ENCODE measurements at places on chromosomes 4 and X.

DNA sequence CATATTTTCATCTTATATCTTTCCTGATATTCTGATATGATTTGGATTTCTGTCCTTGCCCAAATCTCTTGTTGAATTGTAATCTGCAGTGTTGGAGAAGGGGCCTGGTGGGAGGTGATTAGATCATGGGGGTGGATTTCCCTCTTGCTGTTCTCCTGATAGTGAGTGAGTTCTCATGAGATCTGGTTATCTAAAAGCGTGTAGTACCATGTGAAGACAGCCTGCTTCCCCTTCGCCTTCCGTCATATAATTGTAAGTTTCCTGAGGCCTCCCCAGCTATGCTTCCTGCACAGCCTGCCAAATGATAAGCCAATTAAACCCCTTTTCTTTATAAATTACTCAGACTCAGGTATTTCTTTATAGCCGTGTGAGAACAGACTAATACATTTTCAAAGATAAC is 77.2 kb downstream of the ANKRD50 start:
- DNase-seq, result no peak

DNA sequence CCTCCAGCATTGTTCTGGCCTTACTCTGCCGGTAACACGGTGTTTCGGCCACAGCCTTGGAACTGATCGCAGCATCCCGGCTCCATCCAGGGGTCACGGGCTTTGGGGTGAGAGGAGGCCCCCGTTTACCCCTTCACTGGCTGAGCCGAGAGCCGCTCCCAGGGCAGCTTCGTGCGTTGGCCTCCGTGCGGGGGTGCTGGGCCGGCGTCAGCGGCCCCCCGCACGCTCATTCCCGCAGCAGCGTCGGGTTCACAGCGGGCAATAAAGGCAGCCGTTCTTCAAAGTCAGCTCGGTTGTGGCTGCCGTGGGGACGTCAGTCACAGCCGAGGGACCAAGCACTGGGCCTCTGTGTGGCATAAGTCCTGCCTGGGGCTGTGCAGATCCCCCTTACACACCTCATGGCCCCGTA is 25.3 kb upstream of the PLCXD1 start:
- no peak for DNase-seq

DNA sequence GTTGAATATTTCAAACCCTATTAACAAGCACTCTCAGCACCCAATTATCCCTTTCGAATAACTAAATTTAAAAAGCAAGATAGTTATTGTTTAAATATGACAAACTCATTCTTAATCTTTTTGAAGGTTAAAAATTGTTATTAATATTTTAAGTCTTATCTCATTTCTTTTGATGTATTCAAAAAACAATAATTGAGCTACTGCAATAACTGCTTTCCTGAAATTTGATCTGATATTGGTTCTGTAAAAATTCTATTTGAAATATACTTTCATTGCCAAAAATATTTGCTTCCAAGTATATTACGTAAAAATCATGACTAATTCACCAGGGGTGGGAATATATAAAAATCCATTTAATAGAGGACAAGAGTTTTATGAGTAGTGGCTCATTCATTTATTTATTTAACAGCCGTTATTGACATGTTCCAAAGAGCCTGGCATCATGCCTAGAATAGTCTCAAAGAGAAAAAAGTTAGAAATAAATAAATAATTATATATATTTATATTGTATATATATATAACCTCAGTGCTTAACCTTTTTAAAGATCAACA is 34.4 kb downstream of the GLRA3 start:
- DNase-seq, result no peak

DNA sequence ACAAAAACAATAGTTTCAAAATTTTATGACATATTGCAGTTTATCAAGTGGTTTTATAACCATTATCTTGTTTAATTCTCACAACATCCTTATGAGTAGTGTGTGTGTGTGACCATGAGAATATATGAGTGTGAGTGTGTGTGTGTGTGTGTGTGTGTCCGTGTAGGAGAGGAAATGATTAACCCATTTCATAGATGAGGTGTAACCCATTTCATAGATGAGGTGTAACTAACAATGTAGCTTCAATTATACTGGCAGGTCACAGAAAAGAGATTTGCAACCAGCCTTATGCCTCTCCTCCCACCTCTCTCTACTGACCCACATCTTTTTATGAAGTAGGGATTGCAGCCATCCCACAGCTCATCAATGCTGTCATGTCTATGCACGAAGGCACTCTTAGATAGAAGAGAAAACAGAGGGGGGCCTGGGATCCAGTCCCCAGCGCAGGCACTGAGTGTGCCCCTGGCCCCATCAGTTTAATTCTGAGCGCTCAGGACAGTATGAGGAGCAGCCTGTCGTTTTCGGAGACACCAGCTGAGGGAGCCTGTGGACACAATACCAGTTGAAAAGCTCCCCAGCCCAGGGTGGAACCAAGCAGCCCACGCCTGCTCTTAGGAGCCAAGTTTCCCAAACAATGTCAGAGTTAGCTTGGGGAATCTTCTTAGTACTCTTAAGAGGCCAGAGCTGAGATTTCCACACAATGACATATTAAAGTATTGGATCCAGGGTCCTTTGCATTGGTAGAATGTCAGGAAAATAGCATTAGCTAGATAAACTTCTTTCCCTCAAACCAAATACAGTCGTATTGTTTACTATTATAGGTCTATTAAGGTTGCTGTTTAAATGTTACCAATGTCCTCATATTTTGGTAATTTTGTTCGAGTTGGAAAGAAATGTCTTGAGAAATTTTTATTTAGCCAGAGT is 88.6 kb downstream of the PALLD start:
- DNase-seq, result peak; percentile 20

DNA sequence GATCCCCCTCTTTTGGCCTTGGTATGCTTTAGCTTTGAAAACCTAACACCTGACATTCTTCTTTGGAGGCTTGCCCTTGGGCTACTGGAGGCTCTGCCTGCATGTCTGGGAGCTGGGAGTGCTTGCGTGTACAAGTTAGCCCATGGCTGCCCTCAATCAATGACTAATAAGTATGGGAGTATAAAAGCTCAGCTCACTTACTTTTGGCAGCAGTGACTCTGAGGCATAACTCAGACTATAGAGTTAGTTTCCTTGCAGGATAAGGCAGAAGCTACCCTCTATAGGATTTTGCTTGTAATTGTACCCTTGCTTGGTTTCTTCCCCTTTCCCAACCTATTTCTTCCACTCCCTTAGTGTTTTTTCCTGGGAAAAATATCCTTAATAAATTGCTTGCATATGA is 247.9 kb downstream of the PPP1R2C start:
- no peak for DNase-seq

DNA sequence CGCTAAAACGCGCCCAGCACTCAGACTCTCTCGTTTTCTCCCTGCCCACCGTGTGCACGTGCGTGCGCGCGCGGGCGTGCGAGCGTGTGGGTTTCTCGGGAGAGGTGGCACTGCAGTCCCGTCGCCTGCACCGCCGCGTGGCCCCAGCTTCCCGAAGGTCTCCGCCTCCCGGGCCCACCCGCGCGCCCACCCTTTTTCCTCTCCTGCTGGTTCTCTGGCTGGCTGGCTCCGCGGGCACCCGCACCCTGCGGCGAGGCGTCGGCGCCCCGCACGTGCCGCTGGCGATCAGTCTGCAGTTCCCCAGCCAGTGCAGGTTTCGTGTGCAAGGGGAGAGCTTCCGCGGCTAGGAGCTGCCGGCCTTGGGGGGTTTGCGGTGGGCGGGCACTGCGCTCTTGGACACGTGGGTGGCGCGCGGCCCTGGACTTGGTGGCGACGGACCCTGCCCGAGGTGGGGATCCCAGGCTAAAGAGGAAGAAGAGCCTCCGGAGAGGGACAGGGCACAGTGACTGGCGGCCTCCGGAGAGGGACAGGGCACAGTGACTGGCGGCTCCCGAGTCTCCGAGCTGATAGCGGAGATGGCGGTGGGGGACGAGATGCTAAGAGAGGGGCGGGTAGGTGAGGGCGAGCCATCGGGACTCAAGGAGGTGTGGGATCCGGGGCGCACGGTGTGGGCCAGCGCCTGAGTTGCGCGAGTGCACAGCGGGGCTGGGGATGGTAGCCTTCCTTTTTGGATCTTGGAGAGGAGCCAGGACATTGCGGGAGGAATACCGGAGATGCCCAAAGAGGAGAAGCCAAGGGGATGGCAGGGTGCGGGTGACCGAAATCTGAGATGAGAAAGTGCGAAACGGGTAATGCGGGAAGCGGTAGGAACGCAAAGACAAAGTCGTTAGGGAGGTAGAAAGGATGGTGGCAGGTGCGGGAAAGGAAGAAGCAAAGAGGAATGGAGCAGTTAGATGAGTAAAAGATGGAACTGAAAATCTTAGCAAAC is at the start of gene FAM184B:
TSS of gene FAM184B (minus strand) at position 322 of the 988 bp plus-strand sequence. CDS start 322 bp downstream, outside the sequence.
- no peak for DNase-seq

DNA sequence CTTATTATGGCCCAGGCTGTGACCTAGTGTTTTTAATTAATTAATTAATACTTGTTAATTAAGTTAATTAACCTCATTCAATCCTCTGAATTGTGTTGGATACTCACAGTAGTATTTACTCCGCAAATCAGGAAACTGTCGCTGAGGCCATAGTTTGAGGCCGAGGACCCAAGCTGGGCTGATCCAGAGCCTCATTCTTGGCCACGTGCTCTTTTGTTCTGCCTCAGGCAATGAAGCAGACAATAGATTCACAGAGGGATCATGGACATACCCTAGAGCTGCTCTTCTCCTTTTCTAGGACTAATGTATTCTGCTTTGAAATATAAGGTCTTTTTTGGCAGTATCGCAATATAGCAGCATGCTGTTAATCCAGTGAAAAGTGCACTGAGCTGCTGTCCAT is 24.0 kb upstream of the SNCA start:
- DNase-seq, result no peak

DNA sequence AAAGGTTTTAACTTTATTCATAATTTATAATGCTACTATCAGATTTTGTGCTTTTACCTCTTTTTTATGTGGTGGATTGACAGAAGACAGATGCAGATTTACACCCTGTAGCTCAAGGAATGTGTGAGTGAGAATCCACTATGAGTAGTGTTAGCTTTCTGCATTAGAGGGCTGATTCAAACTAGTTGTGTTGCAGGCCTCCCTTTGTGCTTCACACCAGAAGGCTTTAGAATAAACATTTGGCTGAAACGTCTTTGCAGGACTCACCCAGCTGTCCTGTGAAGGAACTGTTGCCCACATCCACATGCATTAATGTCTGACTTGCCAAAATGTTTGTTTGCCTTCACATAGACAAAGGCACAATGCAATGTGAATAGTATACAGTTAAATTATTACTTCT is 127.0 kb downstream of the PCDH7 start:
- DNase-seq, result no peak

DNA sequence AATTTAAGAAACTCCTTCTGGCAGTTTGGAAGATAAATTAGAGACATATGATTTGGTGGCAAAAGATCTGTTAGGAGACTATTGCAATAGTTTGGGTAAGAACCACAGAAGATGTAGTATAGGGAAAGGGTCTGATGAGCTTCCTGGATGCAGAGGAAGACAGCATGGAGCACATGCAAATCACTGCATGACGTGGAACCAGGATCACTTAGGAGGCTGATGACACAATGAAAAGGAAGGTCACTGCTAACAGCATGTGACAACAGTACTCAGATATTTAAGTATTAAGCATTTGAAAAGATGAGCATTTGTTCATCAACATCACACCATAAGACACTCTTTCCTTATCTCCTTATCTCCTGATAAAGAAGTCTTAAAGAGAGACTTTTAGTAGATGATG is 167.8 kb upstream of the LDB2 start:
- DNase-seq, result no peak

DNA sequence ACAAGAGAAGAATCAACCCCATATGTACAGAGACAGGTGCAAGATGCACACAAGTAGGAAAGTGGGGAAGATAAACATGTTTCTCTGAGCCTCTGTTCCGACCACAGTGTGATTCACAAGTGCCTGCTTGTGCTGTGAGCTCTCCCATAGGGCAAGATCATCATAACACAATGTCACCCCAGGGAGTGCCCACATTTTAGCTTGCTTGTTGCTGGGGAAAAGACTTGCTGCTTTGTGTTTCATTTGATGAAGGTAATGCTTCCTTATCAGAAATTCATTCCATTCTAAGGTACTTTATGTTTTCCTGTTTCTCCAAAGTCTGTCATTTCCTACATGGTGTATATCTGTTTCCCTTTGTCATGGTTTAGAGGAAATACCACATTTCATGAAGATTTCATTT is 304.5 kb upstream of the DIPK2B start:
- DNase-seq, result no peak

GRCh38 chrX:34350561-34351335 is 218.6 kb upstream of the FAM47A start:
- DNase-seq, result no peak

- DNase-seq, result no peak
Measured at GRCh38 chr4:157115613-157116335, 39.8 kb downstream of the GLRB start.

DNA sequence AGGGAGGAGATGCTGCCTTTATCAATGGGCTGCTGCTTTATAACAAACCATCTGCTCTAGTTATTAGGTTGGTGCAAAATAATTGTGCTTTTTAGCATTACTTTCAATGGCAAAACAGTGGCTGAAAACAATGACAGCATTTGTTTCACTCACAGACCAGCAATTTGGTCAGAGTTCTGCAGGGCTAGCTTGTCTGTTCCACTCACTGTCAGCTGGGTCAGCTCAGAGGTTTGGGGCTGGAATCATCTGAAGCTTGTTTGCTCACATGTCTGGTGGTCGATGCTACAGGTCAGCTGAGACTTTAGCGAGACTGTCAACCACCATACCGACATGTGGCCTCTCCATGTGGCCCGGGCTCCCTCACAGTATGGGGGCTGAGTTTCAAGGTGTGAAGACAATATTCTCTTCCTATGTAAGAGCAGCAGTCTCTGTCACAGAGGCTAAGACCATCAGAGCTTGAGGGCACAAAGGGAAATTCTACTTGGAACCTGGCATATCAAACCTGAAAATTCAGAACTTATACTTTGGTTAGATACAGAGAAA is 81.3 kb upstream of the LIMCH1 start:
- DNase-seq, result no peak

GRCh38 chr4:187354740-187355139 is 631.1 kb upstream of the FAT1 start:
- no peak for DNase-seq

- DNase-seq, result no peak
Measured at GRCh38 chrX:135403374-135403773, 18.4 kb upstream of the SMIM10L2A start.

DNA sequence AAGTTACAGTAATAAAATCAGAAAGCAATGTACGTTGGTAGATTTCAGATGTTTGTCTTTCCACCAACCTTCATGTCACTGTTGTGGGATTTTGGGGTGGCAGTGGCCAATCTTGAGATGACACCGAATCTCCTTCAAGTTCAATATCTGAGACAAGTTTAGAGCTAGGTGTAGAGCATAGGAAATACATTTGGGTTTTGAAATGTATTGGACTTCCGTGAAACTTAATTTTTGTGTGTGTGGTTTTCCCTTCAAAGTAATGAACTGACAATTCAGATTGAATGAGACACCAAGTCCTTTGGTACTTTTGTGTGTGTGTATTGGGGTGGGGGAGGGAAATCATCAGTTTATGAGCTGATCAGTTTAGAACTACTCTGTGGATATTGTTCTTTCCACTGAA is 1.8 kb downstream of the WDR44 start:
- DNase-seq, result no peak

DNA sequence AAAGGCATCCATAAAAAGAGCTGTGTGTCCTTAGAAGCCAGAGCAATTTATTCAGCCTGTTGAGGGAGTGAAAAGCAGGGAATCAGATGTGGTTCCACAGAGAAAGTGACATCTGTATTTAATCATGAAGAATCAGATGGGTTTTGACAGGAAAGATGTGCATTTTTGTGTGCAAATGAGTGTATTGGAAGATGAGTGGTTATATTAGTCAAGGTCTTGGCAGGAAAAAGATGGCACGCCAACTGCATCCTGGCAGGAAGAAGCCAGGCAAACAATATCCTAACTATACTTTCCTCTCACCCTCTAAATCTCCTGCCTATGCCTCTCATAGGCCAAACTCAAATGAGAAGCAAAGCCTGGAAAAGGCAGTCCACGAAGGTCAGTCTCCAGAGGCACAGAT is 59.1 kb downstream of the SCFD2 start:
- DNase-seq, result no peak
